ENCODE measurements at places on chromosomes 7 and 10.

- DNase-seq = no peak
Observed at GRCh38 chr7:33762151-33762910, 143.0 kb upstream of the BMPER start.

DNA sequence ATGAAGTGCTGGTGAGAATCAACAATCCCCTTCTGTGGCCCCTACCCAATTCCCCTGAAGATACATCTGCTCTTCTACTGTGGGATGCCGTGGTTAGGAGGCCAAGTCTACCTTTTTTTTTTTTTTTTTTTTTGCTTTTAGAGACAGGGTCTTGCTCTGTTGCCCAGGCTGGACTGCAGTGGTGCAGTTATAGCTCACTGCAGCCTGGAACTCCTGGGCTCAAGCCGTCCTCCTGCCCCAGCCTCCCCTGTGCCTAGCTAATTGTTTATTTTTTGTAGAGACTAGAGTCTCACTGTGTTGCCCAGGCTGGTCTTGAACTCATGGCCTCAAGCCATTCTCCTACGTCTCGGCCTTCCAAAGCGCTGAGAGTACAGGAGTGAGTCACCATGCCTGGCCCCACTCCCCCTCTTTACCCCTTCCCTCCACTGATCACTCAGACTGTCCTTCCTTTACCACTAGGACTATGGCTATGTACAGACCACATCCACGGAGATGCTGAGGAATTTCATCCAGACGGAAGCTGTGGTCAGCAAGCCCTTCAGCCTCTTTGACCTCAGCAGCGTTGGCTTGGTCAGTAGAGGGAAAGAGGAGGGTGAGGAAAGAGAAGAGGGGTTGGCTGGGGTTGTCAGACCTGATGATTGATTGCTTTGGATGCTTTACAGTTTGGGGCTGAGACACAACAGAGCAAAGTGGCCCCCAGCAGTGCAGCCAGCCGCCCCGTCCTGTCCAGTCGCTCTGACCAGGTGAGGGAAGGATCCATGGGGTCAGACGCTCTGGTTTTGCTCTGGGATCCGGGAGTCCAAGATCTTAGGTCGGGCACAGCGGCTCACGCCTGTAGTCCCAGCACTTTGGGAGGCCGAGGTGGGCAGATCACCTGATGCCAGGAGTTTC is 1.8 kb downstream of the AP4M1 start:
- DNase-seq = no peak

- DNase-seq = no peak
Observed at GRCh38 chr10:7896297-7896696, 78.0 kb downstream of the TAF3 start.

DNA sequence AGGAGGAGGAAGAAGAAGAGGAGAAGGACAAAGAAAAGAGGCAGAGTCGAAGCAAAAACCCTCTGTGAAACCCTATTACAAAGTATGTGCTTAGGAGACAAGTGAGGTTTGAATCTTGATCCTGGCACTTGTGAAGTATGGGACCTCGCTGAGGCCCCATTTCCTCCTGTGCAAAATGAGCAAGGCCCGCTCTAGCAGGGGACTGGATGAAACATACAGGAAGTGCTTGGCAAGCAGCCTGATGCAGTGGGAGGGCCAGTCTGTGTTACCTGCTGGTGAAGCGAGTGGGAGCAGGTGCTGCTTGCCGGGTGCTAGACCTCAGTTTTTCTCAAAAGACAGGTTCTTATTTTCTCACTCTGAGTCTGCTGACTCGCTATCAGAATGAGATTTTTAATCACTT is 150.4 kb downstream of the JCAD start:
- DNase-seq = no peak

DNA sequence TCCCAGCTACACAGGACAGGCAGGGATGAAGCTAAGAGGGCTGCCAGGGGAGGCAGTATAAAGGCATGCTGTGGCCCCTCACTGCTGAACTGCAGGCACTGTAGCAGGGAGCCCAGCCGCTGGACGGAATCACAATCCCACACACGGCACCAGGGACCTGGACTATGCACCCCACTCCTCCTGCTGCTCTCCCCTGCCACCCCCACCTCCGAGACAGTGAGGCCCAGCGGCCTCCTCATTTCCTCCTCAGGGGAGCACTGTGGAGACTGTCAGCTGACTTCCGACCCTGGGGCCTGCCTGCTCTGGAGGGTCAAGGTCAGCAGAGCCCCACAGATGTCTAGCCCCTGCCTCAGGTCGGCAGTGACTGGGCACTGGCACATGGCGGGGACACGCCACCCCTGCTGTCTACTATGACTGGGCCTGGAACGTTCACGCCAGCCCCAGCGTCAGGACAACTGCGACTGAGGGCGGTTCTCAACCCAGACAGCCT is 92.7 kb downstream of the FAM53B start:
- DNase-seq = no peak

GRCh38 chr10:132158122-132158741 is 28.5 kb upstream of the DPYSL4 start:
- DNase-seq = no peak

DNA sequence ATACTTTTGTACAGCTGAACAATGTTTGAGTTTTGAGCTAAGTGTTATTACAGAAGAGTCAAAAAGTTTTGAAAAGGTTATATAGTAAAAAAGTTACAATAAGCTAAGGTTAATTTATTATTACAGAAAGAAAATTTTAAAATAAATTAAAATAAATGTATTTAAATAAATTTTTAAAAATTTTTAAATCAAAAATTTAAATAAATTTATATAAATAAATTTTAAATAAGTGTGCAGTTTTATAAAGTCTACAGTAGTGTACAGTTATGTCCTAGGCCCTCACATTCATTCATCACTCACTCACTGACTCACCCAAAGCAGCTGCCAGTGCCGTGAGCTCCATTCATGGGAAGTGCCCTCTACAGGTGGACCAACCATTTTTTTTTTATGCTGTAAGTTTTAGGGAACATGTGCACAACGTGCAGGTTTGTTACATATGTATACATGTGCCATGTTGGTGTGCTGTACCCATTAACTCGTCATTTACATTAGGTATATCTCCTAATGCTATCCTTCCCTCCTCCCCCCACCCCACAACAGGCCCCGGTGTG is 462.9 kb upstream of the ZMIZ1 start:
- DNase-seq = no peak

- DNase-seq = no peak
Observed at GRCh38 chr10:31709028-31709427, 219.6 kb downstream of the ARHGAP12 start.

DNA sequence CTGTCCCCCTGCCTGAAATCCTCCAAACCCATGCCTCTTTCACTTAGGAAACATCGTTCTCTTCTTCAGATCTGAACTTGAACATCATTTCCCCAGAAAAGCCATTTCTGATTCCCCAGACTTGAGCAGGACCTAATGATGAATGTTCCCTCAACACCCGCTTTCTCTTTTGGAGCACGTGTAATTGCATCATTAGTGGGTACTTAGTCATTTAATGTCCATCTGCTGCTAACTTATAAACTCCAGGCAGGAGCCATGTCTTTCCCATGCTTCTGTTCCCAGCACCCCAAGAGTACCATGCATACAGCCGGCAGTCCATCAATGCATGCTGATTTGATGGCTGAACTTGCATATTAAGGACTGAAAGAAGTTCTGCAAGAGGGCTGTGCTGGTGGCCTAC is 36.5 kb upstream of the ECHDC3 start:
- no peak for DNase-seq

DNA sequence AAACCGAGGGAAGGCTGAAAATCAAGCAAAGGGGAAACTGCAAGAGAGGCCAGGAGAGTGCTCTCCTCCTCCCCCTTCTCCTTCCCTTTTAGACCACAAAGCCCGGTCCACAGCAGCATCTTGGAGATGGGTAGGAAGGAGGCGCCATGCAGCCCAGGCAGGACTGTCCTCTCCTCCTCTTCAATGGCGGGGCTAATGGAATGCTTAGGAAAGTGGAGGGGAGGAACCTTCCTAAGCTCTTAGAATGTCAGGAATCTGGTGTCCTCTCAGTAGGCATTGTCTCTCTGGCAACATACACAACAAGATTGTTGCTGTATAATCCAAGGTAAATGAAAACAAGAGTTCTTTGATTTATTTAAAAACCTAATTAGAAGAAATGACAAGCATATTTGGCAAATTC is 185.1 kb downstream of the DGKI start:
- no peak for DNase-seq

DNA sequence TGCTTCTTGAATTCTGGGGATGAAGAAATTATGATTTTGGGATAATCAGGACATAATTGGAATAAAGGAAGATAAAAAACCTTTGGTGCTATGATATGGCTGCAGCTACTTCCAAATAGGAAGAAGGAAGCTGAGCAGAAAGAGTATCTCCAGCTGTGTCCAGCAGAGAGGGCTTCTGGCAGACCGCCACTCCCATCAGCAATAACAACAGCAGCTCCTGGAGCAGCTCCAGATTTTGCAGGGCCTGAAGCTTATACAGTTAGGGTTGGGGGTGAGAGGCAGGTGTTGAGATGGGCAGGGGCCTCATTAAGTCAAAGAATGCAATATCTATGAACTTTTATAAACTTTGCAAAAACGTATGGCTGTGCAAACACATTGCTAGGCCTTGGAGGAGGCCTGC is 62.3 kb downstream of the C10orf120 start:
- DNase-seq = no peak

DNA sequence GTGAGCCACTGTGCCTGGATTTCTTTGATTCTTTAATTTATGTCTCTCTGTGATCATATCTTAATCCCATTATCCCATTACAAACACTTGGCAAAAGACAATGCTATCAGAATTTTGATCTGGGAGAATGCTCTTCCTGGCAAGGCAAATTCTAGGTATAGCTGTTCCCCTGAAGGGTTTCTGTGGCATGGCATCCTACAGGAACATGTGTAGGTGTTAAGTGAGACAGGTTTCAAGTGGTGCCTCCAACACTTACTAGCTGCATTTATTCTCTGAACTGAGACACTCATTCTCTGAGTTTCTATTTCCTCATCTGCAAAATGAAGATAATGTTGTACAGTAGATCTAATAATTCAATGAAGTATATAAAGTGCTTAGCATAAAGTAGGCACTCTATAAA is 87.1 kb upstream of the CTTNBP2 start:
- no peak for DNase-seq

DNA sequence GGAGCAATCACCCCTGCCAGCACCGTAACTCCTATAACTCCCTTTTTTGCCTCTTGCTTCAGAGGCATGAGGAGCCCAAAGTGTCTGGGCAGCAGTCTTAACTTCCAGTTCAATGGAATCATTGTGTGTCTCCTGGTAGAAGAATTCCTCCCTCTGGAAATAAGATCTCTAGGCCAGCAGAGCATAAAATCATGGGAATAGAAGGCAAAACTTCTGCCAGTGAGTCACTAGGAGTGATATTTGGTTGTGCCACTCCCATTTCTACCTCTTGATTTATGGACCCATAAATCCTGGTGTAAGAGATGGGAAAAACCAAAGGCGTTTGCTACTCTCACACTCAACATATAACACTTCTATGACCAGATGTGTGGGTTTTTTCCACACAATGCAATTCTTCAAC is 104.9 kb upstream of the FAM180A start:
- DNase-seq = no peak

DNA sequence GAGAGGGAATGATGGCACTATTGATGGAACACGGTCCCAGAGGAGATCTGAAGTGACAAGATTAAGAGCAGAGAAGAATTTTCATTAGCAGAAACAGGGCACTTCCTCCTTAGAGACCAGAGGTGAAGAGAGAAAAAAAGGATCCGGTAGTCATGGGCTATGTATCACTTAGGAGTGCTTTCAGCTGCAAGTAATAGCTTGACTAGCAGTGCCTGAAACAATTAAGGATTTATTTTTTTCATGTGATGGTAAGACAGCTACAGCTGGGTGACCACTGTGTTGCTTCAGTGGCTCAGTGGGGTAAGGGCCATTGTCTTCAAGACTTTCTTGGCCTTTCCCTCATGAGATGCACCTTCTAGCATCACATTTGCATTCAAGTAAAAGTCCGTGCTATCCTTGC is 515.1 kb upstream of the GALNT17 start:
- DNase-seq = no peak

DNA sequence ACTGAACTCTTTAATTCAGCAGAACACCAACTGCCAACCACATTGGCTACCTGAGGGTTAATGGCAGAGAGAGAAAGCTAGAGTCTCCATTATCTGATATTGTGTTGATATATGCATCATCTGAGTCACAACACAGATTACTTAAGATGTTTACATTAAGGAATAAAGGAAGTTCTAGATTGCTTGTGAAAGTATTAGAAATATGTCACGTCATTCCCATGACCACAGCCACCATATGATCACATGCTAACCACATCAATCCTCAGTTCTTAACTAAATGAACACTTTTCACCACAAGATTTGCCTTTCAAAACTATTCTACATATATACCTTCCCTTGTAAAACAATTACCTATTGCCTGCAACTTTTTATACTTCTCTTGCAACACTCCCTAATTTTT is 337.9 kb downstream of the FGFR2 start:
- no peak for DNase-seq

DNA sequence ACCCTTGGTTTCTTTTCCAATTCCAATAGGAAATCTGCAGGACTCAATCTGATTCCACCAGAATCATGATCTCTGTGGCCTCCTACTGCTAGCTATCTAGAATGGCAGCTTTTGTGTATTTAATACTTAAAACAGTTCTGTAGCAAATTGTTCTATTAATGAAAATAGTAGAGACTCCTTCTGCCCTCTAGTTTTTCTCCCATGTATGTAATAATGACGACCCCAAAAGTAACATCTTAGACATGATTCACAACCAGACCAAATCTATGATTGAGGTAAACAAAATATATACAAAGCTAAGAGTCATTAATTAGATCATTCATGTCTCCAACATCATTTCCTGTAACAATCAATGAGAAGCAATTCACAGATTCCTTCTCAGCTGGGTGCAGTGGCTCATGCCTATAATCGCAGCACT is 259.1 kb upstream of the MKLN1 start:
- DNase-seq = no peak

DNA sequence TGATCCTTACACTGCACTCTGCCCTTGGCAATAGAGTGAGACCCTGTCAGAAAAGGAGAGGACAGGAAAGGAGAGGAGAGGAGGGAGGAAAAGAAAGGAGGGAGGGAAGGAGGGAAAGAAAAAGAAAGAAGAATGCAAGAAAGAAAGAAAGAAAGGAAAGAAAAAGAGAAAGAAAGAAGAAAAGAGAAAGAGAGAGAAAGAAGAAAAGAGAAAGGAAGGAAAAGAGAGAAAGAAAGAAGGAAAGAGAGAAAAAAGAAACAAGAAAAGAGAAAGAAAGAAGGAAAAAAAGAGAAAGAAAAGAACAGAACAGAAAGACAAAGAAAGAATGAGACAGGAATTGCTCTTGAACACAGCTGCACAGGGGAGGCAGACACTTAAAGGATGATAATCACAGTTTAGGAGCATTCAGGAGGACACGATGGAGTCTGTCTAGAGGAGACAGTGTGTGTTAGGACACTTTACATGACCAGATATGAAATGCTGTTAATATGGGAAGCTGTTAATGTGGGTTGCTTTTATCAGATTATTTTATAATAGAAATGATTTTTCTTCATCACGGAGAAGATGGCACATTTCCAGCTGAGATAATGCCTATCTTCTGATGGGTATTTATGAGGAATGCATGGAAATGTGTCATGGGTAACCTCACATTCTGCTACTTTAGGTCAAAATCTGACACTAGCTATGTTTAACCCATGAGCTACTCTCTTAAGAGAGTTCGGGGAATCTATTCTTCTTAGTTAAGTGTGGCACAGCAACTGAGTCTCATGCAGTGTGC is 160.5 kb downstream of the BAMBI start:
- no peak for DNase-seq
